ENCODE measurements at places on chromosomes 7 and 10.

GRCh38 chr10:19628767-19629560 lies 187.3 kb upstream of the PLXDC2 start:
- DNase-seq, result peak; percentile 31

GRCh38 chr10:113992471-113993011 lies 51.1 kb upstream of the ADRB1 start:
- DNase-seq, result no peak

DNA sequence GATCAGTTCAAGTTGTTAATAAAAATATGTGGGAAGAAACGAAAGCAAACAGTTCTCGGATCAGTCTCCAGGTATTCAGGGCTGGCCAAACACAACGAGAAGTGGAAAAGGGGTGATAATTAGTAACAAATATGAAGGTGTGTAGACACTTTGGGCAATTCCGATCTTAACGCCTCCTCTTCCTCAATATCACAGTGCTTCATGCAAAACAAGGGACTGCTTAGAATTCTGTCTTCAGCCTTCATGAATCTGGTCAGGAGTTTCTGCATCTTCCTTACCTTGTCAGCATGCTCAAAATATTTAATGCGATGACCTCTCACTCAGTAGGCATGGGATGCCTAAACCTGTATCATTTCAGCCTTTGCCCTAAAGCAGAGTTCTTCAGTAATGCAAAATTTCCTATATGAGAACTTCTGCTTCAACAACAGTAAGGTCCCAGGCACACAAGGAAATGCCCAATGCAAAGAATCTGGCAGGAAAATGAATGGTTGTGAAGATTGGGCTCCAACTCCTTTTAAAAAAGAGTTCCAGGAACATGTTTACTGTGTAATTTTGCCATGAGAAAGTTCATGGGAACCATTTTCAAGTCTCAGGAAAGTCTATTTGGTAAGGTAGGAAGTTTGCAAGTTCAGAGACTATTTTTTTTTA lies 23.4 kb upstream of the VAX1 start:
- no peak for DNase-seq

- DNase-seq, result peak; percentile 96
These were observed 57.2 kb upstream of the ECHDC3 start for GRCh38 chr10:11684717-11685645.

DNA sequence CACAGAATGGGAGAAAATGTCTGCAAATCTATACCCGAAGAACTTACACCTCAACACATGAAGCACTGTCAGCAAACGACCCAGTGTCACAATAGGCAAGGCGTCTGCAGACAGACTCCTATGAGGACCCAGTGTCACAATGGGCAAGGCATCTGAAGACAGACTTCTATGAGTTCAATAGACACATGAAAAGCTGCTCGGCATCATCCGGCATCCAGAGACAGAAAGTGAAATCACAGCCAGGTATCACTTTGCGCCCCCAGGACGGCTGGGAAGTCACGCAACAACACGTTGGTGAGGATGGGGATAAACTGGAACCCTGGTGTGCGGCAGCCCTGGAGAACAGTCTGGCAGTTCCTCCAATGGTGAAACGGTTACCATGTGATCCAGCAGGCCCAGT lies 273.2 kb downstream of the ELFN1 start:
- no peak for DNase-seq

DNA sequence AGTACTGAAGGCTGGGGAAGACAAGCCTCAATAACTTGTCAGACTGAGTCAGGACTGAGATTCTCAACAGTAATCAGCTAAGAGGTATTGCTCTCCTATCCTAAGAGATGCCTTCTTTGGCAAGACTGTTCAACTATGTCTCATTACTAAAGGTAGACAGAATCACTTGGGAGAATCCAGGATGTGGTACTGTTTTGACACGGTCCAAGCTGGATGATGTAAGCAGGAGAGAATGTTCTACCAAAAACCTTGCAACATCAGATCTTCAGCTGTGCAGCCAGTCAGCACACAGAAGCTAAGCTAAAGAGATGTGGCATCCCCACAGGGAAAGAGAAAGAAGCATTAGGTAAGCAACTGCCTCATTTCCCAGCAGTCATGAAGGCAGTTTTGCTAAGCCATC lies 391.4 kb downstream of the NRG3 start:
- peak; percentile 40 for DNase-seq

DNA sequence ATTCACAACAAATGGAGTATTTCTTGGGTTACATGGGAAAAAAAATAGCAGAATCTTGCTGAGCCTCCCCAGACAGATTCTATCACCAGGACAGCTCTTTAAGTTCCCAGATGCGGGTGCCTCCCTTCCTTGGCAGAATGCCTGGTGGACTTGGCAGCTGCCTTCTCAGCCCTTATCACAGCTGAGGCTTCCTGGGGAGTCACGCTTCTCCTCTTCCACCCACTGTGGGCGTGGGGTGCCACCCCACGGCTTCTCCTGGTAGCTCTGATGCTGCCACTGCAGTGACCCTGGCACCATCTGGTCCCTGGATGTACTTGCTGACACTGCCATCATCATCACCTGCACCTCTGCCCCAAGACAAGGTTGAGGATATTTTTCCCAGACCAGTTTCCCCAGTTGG lies 16.2 kb upstream of the NME8 start:
- DNase-seq, result peak; percentile 26

DNA sequence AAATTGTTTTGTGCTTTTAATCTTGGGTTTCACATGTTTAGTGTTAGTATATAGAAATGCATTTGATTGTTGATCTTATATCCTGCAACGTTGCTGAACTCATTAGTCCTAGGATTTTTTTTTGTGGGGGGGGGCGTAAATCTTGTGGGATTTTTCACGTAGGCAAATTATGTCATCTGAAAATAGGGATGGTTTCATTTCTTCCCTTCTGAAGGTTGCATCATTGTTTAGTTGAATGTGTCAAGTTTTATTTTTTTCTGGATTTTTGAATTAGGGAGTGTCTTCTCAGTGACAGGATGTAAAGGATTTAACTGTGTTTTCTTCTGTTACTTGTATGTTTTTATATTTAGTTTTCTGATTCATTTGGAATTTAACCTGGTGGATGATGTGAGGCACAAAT lies 26.7 kb downstream of the MKLN1 start:
- no peak for DNase-seq

- DNase-seq, result no peak
These were observed 19.6 kb upstream of the GSTK1 start for GRCh38 chr7:143243614-143244013.

DNA sequence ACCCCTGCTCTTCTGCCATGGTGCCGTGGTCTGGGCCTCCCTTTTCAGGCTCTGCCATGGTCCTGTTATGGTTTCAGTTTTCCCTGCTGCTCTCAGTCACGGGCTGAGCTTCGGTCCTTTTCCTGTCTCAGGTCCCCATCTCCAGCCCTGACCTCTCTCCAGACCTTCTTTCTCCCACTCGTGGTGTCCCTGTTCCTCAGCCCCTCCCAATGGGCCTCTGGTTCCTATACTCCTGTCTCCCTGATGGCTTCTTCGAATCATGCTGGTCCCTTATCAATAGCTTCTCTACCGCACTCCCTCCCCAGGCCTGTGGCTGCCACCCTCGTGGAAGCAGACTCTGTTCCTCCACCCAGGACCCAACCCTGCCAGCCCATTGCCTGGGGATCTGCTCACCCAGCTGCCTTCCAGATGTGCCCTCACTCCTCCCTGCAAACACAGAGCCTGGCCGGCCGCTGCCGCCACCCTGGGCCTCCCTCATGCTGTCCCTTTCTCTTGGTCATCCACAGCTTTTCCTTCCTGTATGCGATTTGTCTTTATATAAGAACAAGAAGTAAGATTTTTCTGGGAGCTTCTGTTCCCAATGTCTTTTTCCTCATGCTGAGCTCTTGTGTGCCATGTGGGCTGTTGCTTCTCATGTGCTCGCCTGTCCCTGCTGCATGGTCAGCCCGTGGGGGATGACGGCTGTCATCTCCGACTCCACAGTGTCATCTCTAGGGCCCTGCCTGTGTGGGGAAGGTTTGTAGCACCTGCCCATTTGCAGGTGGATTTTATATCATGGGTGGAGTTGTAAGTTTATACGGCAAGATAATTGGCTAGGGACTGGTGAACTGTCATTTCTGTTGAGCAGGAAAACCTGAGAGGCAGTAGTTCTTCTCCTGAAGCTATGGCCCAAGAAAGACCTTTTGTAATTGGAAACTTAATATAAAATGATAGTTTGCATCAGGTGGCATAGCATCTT lies 126.7 kb downstream of the NT5C2 start:
- DNase-seq, result no peak

DNA sequence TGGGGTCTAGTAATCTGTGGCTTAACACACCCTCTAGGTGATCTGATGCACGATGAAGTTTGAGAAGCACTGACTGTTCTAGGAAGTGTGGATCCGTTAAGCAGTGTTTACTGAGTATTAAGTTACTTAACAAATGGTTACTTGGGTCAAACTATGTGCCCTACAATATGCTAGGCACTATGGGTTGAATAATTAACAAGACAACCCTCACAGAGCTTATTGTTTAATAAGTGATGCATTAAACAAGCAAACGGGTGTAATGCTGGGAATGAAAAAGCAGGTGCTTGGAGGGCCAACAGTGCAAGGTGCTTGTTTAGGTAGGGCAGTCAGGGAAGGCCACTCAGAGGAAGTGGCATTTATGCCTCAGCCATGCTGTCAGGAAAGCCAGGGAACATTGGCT lies 378.0 kb upstream of the PODXL start:
- no peak for DNase-seq

GRCh38 chr7:135859538-135859937 lies 110.9 kb upstream of the FAM180A start:
- DNase-seq, result peak; percentile 10

DNA sequence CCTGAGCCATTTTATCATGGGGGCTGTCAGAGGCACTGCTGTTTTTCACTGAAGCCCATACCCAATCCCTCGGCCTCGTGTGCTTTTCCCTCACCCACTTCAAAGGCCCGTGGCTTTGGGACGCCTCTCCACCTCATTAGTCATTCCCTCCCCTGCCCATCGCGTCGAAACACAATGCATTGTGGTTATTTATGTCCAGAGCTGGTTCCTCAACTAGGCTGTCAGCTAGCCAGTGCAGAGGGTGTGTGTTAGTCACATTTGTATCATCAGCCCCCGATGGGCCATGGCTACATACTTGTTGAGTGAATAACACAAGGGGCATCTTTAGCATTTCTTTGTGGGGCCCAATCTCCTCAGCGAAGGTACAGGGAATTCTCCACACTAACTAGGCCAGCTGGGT lies 3.8 kb upstream of the CRCP start:
- peak; percentile 94 for DNase-seq

- DNase-seq, result no peak
These were observed 259.7 kb upstream of the HABP2 start for GRCh38 chr10:113293167-113293566.

GRCh38 chr10:35470925-35471315 lies 134.2 kb upstream of the GJD4 start:
- no peak for DNase-seq

DNA sequence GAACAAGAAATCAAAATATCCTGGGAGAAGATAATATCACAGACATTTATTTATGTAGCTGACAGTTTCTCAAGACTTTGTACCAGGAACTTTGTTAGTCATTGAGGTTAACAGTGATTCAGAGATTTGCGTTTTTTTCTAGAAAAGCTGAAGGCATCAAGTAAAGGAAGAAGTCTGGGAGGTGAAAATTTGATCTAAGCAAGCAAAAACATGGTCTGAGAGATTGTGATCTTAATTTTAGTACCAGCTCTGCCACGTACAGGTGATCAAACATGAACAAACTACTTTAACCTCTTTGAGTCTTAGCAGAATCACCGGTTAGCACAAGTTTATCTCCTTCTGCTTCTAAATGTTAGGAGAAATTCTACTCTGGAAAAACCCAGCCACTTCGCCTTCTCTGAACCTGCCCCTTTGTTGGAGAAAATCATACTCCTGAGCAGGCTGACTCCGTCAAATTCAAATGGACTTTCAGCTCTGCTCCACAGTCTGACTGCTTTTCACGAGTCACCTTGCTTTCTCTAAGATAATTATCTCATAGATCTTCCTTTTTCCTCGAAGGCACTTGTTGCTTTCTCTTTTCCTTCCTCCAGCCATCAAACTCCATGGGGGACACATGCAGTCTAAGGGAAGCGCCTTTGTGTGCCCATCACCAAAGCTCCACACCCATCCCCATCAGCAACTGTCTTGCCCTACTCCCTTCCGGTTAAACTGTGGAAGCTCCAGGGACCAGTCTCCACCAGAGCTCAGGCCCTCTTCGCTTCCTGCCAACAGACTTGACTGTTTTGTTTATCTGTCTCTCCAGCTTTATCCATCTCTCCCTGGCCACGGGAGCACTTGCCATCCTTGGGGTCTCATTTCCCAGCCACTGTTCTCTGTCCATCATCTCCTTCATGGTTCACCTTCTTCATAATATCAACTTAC lies 86.3 kb downstream of the PRKCQ start:
- peak; percentile 55 for DNase-seq

GRCh38 chr10:91909117-91909677 lies at the start of gene FGFBP3:
Gene FGFBP3, minus strand, starts transcription at chr10:91909486. Its CDS starts 517 bp downstream, at chr10:91908969.
- DNase-seq, result peak; percentile 62

GRCh38 chr7:138167869-138168296 lies 91.6 kb downstream of the AKR1D1 start:
- no peak for DNase-seq

DNA sequence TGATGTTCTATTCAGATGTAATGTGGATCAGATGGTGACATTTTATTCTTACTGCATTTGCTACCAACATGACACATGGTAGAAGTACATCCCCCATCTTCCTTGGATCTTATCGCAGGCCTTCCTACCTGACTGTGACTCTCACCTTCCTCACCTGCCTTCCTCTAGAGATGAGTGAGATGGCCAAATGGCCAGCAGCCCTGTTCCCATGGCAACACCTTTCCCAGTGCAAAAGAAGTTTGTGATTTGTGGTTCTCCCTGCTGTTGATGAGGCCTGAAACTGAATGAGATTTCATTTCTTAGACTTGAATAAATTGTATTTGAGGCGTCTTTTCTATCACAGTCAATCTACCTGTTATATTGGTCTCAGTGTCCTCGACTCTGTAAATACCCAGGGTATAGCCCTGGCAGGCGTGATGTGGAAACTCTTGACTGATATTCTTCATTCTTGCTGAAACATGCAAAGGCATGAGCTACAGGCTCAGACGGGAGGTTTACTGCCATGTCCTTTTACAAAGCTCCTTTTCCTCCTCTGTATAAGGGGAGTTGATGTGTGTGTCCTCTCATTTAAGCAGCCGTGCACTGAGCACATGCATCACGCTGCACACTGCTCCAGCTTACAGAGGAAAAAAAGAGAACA lies 440.7 kb upstream of the AKR1E2 start:
- no peak for DNase-seq

- DNase-seq, result no peak
These were observed 944.0 kb upstream of the C7orf33 start for GRCh38 chr7:147646568-147646967.

GRCh38 chr7:17532861-17533404 lies 234.5 kb downstream of the AHR start:
- DNase-seq, result peak; percentile 84

- DNase-seq, result no peak
These were observed 82.9 kb upstream of the APBB1IP start for GRCh38 chr10:26355241-26355640.

GRCh38 chr7:93202594-93203250 lies 23.5 kb downstream of the HEPACAM2 start:
- no peak for DNase-seq

DNA sequence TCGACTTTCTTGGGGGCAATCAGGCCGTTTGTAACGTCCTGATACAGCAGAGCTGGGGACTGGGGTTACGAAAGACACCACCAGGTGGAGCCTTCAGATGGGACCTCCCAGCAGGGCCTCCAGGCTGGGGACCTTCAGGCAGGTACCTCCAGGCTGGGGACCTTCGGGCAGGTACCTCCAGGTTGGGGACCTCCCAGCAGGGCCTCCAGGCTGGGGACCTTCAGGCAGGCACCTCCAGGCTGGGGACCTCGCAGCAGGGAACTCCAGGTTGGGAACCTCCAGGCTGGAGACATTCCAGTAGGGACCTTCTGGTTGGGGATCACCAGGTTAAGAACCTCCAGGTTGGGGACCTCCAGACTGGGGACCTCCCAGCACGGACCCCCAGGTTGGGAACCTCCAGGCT lies 23.5 kb upstream of the GPR146 start:
- no peak for DNase-seq
